ENCODE measurements at places on chromosomes 6 and 20.

DNA sequence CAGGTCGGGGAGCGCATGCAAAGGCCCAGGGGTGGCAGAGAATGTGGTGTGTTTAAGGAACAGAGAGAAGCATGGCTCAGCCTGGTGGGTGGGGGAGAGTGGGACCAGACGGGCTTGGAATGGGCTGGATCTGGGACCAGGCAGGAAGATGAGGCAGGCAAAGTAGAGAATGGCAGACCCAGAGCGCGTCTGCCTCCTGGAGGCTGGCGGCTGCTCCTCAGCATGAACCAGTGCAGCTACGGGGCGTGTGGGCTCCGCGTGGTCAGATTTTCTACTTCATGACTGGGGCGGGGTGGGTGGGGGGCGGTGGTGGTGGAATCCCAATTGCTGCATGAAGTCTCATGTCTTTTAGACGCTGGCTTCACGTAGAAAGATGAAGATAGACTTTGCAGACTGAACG, 135.6 kb downstream of the TFAP2C start:
- no peak for DNase-seq

GRCh38 chr20:20237093-20237959, 130.6 kb upstream of the INSM1 start:
- no peak for DNase-seq

DNA sequence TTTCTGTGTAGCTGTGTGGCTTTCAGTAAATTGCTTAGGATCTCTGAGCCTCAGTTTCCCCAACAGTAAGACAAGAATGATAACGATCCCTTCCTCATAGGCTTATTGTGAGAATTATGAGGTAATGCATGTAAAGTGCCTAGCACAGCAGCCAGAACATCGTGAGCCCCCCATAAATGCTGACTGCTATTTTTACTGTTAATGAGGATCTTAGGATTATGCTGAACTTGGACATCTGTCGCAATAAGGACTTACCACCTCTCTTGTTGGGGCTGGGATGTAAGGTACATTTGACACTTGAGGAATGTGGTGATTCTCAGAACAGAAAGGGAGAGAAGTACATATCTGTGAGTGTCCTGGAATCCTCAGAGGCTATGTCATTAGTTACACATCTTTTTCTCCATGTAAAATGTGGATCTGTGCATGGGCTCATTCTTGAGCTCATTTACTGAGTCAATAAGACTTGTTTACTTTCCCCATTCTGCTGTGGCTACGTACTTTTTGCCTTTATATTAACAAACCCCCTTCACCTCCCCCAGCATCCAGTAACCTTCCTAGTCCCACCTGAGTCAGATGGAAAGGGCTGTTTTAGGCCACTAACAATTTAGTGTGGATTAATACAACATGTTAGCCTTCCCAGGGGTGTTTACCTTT, 64.4 kb upstream of the PLEKHG1 start:
- no peak for DNase-seq

GRCh38 chr20:34493646-34494045, 22.6 kb upstream of the DYNLRB1 start:
- DNase-seq, result no peak

DNA sequence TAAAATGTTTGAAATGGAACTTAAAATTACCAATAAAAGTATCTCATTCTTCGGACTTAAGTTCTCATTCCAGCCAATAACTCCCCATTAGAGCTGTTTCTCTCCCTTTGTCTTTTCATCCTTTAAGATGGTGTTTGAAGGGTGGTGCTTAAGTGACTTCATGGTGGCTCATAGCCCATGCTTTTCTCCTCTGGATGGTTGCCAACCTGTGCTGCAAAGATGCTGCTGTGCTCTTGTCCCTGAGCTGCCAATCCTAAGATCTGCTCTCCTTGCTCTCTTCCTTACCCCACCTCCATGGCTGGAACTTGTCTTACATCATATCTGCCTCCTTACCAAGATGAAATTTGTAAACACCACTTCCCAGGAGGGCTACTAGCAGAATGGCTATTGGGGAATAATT, 31.6 kb upstream of the PNRC1 start:
- DNase-seq, result no peak

DNA sequence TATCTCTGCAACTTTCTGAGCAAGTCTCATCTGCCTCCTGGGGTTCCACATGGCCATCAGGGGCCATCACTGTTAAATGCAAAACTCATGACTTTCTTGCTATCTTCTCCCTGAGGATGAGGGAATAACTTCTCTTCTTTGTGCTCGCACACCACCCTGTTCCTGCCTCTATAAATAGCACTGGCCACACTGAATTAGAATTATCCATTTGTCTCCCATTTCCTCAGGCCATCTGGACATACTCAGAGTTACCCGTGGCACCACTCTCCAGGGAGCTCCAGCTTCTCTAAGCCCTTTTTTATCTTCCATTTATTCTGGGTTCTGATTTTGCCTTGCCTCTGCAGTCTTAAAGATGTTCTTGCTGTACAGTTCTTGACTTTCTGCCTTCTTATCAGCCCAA, 72.8 kb upstream of the ECI2 start:
- no peak for DNase-seq

GRCh38 chr6:71123051-71123450, 165.6 kb upstream of the OGFRL1 start:
- no peak for DNase-seq

- DNase-seq, result peak; percentile 31
Observed at GRCh38 chr6:26021001-26021349, 58.4 kb downstream of the TRIM38 start.

DNA sequence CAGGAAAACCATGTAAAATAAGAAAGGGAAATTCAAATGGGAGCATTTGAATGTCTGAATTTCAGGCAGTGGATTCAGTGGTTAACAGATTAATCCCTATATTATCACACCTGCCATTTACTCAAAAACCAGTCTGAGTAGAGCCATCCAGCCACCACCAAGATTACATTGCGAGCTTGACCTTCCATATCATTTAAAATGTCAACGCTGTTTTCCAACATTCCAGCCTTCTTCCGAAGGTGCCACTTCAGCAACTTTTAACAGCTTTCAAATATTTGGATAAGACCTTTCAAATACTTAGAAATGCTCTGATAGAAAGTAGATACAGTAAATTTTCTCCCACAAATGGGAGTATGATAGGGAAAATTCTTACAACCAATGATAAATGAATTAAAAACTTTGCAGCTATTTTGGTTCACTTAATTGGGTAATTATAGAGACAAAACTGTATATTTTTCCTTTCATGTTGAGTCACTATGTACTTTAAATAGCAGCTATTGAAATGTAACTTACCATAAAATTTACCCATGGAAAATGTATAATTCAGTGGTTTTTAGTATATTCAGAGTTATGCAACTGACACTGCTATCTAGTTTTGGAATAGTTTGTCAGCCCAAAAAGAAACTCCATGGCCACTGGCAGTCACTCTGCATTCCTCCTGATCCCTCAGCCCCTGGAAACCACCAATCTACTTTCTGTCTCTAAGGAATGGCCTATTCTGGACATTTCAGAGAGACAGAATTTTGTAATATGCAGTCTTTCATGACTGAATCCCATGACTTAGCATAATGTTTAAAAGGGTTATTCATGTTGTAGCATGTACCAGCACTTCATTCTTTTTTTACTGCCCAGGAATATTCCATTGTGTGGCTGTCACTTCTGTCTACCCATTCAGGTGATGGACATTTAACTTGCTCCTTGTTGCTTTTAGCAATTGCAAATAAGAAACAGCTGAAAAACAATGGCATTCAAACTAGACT, 21.5 kb downstream of the EZR start:
- no peak for DNase-seq

GRCh38 chr6:47308552-47309290, 984 bp downstream of the TNFRSF21 start:
- DNase-seq, result no peak

DNA sequence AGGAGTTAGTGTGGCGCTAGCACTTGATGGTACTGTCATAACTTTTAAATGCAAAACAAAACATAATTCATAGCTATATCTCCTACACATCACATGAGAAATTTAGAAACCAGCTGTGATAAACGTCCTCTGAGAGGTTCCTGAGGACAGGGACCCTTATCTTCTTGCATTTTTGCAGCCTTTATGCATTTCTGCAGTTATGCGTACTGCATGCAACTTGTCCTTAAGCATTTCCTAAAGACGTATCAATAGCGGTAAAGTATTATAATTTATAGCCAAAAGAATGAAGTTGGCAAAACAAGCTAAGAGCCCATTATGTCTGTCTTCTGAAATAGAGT, 1.7 kb downstream of the NAPB start:
- no peak for DNase-seq

DNA sequence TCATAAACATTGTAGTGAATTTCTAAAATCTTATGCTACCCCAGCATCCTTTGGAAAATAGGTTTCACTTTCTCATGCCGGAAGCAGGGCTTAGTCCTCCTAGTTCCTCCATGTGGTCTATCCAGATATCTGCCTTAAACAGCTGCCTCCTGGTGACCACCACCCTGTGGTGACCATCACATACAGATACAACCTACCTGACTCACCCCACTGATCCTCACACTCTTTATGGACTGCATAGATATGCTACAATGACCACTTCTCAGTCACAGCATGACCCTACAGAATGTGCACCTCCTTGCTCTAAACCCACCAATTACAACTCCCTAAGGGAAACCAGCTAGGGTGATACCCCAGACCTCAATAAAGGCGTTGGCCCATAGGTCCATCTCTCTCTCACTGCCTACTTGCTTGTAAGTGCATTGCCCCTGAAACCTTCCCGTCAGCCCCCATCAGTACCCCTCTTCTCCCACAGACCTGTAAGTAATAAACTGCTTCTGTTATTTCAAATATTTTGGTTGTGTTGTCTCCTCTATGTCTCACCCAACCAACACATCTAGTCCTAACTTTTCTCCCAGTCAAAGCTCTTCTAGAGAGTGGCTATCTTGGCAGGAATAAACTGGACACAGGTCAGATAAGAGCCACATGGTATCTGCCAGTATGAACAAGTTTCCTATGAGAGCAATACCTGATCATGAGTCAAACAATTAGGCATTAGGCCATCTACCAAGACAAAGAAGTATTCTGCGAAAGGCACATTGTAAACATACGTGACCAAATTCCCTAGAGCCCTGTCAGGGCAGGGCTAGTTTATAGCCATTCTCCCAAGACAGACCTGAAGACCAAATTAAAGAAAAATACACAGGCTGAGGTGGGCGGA, 39.4 kb upstream of the PLEKHG1 start:
- DNase-seq, result no peak

DNA sequence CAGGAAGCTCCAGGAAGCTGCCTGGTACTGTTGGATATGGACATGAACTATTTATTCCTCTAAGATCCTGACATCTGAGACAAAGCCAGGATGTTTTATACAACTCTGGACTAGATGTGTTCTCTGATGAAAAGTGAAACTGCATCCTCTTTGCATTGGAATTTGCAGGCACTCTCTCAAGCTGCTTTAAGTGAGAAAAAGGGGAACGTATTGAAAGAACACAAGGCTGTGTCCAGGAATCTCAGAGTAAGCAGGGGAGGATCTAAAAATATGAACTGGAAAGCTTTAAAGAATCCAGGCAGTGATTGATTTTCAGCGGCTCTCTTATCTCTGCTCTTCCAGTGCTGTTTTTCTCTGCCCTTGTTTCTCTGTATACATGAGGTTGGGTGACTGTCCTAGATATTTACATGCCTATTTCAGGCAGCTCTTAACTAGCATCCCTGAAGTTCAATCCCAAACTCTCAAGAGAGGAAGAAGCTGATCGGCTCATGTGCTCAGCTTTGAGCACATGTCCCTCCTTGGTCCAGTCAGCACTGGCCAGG, 193.8 kb downstream of the PLCB4 start:
- no peak for DNase-seq

DNA sequence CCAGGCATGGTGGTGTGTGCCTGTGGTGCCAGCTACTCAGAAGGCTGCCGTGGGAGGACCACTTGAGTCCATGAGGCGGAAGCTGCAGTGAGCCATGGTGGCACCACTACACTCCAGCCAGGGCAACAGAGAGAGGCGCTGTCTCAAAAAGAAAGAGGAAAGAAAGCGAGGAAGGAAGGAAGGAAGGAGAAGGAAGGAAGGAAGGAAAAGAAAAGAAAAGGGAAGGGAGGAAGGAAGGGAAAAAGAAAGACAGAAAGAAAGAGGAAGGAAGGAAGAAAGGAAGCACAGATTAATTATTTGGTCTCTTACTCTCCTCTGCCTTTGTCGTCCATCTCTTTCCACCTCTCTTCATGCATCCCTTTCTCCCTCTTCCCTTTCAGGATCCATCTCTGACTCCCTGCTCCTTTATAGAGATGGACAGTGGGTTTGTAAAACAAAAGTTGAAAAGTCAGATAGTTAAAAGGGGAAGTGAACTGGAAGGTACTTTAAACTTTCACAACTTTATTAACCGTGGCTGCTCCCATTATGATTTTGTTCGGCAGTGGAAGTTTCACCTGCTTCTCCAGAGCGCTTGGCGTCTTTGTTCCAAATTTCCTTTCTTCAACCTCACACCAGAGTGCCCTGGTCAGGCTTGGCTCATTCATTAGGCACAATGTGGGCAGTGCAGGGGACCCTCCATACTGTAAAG, 1.5 kb downstream of the HLA-DQA1 start:
- no peak for DNase-seq

GRCh38 chr6:26103141-26103769, 16.0 kb downstream of the HFE start:
- no peak for DNase-seq

- no peak for DNase-seq
Observed at GRCh38 chr20:1187605-1188171, 2.9 kb upstream of the TMEM74B start.

GRCh38 chr6:29500594-29500993, 12.8 kb upstream of the MAS1L start:
- DNase-seq, result no peak

DNA sequence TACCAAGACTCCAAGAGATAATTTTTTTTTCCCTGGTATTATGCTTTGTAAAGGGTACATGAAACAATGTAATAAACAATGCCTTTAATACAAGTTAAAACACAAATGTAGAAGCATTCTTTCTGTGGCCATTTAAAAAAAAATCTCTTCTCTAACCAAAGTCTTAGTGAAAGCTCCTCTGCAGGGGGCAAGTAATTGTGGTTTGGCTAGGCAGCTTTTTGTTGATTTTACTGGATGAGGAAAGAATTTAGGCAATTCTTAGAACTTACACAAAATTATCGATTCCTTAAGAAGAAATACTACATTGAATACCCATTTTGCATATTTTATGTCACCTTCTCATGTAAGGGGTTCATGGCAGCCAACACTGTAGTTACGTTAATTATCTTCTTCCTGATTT, 12.4 kb downstream of the TFB1M start:
- DNase-seq, result no peak

DNA sequence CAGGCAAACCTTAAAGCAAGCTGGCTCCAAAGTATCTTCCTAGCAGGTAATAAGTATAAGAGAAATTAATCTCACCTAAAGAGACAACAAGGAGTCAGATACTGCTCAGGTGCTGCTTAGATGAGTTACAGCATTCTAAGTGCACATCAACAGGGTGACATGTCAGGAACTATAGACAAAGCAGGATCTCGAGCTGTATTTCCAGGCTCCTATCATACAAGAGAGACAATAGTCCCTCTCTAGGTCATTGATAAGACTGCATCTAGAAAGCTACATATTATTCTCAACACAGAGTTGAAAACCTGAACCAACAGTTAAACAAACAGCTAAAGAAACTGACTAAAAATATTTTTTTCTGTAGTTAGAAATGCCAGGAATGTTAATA, 3.9 kb downstream of the PTPRK start:
- DNase-seq, result no peak

- DNase-seq, result no peak
Observed at GRCh38 chr6:113782636-113783035, 74.5 kb upstream of the MARCKS start.

- no peak for DNase-seq
Observed at GRCh38 chr20:55830121-55830827, 175.0 kb downstream of the CBLN4 start.

- DNase-seq, result no peak
Observed at GRCh38 chr6:147829835-147830234, 321.3 kb downstream of the SAMD5 start.
